OCI-M1 (cell line): ENCODE measurements at places on chromosomes 5 and 9.

- DNase-seq, result no peak
These were observed 34.4 kb downstream of the INSYN2B start for GRCh38 chr5:169945831-169946261.

DNA sequence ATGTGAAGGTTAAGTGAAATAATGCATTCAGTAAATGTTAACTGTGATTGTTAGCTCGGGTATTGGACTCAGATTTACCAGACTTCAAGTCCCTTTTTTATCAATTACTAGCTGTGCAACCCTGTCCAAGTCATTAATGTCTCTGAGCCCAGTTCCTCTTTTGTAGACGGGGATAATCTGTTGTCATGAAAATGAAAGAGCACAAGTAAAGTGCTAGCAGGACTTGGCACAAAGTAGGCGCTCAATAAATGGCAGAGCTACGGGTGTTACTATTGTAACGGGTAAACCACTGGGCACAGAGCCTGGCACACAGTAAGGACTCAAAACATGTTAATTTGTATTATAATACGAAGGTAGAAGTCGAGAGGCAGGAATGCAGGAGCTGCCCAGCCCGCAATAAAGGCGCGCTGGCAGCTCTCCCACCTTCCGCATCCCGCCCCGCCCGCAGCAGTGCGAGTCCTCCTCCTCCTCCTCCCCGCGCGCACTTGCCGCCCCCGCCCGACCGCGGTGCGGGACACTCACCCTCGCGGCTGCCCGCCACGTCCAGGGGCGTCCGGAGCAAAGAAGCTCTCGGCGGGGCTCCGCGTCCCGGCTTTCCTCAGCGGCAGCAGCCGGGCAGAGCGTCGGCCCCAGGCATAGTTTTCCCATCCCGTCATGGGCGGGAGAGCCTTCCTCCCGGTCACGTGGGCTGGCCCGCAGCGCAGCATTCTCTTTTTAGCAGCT, at the start of gene C1QTNF2:
TSS of gene C1QTNF2 (minus strand) at position 637 of the 723 bp plus-strand sequence. CDS start 15,615 bp downstream, outside the sequence.
- DNase-seq, result peak; percentile 28

DNA sequence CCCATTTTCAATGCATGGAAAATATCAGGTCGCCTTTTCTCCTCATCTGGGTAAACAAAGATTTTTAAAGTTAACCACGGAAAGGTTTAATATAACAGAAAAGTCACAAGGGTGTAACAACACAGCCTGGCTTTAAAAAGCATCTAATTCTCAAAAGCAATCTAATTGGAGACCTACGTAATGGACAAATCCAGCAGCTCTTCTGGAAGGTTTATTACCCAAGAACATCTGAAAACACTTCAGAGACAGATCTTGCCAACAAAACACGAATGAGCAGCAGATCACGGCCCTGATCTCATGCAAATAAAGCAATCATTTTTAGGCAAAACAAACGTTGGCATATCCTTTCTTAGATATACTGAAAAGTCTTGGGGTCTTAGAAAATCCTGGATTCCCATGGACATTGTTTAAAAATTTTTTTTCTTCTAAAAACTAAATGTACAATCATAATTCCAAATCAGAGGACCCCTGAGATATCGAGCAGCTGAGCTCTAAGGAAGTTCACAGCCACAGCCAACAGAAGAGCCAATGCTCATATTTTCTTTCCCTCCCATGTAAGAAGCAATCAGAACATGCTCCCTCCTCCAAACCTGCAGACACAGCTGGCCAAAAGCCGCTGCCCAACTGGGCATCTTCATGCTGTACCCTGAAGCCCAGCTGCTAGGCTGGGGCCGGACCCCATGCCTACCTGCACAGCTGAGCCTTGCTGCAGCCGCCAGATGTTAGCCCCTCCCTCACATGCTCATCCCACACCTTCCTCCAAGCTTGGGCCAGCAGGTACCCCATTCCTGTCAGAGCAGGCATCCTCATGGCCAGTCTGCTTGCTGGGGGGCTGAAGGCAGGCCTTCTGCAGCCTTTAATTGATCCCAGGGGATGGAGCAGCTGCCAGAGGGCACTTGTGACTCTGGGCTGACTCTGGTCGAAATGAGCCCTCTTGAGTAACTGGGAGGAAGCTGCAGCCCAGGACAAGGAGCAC, 11.2 kb downstream of the ANKS6 start:
- no peak for DNase-seq

DNA sequence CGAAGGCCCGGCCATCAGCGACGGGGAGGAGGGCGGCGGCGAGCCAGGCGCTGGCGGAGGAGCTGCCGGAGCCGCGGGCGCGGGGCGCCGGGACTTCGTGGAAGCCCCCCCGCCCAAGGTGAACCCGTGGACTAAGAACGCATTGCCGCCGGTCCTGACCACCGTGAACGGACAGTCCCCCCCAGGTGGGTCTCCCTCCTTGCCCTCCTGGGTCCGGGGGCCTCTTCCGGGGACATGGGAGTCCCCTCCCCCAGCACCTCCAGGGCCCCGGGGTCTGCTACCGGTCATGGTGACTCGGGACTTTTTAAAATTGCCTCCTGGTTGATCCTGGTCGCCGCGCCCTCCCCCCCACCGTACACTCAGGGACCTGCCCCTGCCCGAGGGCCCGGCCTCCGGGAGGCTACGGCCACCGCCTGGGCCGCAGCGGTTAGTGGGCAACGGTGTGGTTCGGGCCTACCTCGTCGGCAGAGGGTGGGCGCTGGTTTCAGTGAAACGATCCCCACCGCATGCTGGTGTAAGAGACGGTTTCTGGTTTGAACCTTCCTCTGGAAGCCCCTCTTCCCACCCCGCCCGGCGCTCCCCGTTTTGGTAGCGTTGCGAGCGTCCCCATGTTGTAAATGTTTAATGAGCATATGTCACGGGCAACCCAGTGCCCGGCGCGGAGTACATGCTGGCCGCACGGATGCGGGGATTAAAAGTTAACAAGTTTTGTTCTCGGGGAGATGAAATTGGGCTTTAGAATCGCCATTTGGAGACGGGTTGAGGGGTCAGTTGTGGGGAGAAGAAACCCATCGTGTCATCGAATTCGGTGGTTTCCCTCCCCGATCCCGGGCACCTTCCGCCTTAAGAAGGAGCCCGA, 1.1 kb downstream of the LARP1 start:
- DNase-seq, result peak; percentile 56

DNA sequence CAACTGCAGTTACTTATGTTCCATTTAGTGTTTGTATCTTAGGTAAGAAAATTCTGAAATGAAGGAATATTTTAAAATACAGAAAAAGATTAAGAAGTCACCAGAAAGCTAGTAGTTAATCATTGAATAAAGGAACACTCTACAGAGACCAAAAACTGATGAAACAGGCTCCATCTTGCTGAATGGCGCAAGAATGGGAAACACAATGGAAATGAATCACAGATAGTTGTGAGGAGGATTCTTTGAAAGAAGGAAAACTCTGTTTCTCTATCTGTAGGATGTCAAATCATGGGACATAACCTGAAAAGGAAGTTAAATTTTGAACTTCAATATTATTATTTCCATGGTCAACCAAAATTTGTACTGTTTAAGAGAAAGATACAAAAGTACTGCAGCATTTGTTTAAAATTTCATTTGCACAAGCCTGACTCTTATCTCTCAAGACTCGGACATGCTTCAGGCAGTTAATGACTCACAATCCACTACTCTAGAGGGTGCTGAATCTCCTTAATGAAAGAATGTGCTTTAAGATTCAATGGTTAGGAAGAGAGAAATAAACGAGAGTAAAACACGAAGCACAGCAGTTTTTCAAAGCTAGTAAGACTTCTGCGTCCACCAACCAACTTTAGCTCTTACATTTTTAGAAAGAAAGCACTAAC, 1064.4 kb upstream of the DMAC1 start:
- peak; percentile 98 for DNase-seq

- DNase-seq, result no peak
These were observed 121.7 kb upstream of the WWC1 start for GRCh38 chr5:168169791-168170190.

GRCh38 chr9:121721058-121721350, 69.6 kb downstream of the DAB2IP start:
- DNase-seq, result no peak

- peak; percentile 100 for DNase-seq
These were observed at the start of gene AK3 for GRCh38 chr9:4740638-4741364. Gene AK3, minus strand, starts transcription at chr9:4741202. Its CDS starts 115 bp downstream, at chr9:4741087.

DNA sequence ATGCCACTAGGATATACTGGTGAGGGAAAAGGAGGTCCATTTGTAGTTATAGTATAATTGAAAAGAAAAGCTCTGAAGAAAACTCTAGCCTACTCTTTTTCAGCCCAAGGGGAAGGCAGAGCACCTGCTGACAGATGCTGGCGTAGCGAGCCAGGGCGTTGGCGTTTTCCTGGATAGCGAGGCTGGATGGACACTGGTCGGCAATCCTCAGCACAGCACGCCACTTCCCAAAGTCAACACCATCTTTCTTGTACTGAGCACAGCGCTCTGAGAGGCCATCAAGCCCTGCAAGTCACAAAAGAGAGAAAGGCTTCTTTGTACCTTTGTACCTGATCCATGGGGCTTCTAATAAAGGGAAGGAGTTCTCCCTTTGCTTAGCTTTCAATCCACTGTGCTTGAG, 8.2 kb downstream of the ALDOB start:
- no peak for DNase-seq

- DNase-seq, result no peak
These were observed 4.0 kb downstream of the TENT4A start for GRCh38 chr5:6717247-6717646.
